Activated T-cell treated with anti-CD3 and anti-CD28 coated beads, Interleukin-2, amount 50 U/mL, for 48 hours (primary cell): ENCODE measurements at places on chromosomes 6 and 20.

- no peak for DNase-seq
Measured at GRCh38 chr6:96467814-96468213, 53.8 kb upstream of the UFL1 start.

- DNase-seq = peak; percentile 81
Measured at GRCh38 chr6:34154668-34155447, 9.0 kb upstream of the GRM4 start.

- peak; percentile 54 for DNase-seq
Measured at GRCh38 chr6:36912030-36912454, 26.3 kb downstream of the C6orf89 start.

- DNase-seq = no peak
Measured at GRCh38 chr20:43681468-43681942, 14.6 kb downstream of the MYBL2 start.

GRCh38 chr6:28606424-28607391 lies 81.0 kb downstream of the GPX5 start:
- DNase-seq = peak; percentile 76

DNA sequence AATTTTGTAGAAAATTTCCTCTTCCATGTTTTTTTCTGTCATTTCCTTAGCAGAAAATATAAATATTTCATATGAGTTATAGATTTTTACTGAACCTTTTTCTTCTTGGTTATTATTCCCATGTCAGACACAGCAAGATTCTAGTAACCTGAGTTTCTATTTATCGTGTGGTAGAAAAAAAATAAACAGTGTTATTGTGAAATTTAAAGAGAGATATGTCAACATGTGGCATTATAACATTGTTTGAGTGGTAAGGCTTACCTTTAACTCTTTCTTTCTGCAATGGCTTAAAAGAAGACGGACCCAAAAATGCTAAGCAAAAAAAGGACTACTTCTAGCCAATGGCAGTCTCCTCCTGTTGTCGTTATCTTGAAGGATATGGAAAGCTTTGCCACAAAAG lies 18.9 kb downstream of the ORC3 start:
- DNase-seq = no peak

GRCh38 chr6:47195011-47195650 lies 114.6 kb downstream of the TNFRSF21 start:
- no peak for DNase-seq

GRCh38 chr20:46890682-46891081 lies 4.0 kb upstream of the EYA2 start:
- no peak for DNase-seq

DNA sequence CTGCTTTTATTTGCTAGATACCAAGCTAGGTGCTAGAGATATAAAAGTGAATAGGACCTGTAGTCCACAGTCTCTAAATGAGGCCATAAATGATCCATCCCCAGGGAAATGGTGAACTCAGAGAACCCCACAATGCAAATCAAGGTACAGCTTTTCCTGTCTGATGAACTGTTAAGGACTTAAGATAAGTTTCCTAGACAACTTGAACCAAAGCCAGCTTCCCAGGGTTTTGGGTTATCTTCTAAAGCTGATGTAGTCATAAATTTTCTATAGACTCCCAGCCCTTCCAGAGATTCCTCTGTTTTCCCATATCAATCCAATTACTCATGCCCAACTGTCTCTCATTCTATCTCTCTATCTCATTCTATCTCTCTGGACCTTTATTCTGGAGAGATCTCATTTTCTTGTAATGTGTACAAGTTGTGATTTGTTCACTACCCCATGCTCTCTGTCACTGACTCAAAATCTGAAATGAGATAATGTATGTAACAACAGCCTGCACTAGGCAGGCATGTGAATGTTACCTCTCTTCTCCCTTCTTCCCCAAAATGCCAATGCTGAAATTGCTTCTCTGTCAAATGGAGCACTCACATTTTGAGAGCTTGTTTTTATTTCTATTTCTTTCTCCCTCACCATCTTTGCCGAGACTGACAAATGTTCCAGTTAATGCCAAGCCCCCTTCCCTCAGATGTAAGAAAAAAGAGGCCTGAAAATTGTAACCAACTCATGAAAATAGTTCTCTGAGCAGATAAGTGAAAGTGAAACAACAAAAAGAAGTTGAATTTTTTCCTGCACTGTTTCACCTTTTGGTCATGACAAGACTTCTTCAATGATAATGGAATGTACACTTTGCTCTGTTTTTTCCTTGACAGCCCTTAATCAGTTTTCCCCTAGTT lies 279.9 kb downstream of the SLC35F1 start:
- DNase-seq = no peak

DNA sequence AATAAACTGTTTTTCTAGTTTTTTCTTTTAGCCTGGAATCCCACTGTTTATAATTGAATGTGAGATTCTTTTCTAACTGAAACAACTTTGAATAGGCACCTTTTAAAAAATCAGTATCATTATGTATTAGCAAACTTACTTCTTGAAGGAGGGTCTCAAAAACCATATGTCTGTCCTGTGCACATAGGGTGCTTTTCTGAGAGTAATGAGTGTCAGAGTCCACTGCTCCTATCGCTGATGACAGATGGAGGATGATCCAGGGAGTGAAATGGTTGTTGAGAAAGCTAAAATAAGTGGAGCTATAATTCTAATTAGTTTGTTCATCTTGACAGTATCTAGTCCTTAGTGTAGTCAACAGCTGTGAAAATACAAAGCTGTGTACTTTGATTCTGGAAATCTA lies 35.8 kb downstream of the MEI4 start:
- DNase-seq = no peak
